ENCODE measurements at places on chromosomes 16 and 17. TPM values are rescaled to one million over a fixed set of nuclear protein-coding genes. Genes with fewer than 3 reads are reported as not detected.
A peak's percentile ranks its signal among the peaks of the same experiment; 100 is the strongest.

- DNase-seq: no peak
Observed at GRCh38 chr17:66383333-66383732, 80.9 kb downstream of the PRKCA start.

DNA sequence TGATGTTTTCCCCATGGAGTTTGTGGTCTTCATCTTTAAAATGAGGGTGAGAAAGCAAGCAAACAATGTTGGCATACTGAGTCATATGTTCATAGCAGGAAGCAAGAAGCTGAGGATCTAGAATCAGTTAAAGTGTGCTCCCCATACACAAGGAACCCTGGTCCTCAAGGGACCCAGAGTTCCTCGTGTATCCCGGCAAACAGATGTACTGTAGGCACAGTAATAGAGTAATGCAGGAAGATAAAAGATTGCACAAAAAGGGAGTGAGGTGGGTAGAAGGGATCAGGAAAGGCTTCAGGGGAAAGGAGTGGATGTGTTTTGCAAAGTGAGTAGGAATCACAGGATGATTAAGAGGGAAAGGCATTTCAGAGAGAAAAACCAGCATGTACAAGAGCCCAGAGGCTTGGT is 412.3 kb upstream of the CDH11 start:
- no peak for DNase-seq

DNA sequence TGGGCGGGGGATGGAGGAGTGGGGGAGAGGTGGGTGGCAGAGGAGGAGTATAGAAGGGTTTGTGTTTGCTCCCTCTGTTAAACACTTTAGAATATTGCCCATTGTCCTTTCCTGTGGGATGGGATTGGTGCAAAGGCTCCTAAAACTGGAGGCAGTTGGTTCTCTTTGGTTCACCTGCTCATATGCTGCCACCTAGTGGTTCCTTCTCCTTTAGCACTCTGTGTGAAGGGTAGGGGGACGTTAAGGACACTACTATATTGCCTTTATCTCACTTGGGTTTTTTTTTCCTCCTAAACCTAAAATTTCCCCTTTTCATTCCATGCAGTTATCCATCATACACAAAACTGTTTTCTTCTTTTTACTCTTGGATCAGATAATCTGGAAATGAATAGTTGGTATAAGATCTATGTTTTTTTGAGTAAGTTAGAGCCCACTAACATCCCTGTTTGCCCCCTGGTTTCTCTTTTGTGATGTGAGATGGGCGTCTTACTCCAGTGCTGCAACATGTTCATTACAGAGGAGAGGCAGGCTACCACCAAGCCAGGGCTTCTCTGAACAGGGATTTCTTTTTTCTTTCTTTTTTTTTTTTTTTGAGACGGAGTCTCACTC is 23.8 kb downstream of the SNX11 start:
- DNase-seq: peak; percentile 87

DNA sequence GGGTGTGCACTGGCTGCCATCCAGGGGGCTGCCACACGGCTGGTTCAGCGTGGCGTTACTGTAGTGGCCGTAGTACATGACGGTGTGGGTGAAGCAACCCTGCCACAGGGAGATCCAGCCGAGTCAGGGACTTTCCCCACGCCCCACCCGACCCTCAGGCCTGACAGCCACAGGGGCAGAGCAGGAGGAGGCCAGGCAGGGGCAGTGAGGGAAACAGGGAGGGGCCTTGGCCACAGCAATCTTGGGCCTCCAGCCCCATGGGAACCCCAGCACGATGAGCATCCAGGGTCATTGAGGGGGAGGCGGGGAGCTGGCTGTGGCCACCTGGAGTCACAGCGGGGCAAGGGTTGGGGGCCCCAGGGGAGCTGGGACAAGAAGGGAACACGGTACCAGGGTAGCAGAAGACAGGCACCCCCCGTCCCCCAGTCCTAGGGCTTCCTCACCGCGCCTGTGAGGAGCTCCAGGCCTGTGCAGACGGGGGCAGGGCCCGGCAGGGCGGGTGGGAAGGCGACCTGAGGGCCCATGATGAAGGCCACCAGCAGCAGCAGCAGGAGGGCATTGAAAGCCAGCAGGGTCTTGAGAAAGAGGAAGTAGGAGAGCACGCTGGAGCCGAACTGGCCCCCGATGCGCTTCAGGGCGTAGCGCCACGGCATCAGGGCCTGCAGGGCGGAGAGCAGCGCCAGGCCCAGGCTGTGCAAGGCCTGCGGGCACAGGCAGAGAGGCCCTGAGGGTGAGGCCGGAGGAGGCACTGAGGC is 4.3 kb downstream of the TMC6 start:
- no peak for DNase-seq

DNA sequence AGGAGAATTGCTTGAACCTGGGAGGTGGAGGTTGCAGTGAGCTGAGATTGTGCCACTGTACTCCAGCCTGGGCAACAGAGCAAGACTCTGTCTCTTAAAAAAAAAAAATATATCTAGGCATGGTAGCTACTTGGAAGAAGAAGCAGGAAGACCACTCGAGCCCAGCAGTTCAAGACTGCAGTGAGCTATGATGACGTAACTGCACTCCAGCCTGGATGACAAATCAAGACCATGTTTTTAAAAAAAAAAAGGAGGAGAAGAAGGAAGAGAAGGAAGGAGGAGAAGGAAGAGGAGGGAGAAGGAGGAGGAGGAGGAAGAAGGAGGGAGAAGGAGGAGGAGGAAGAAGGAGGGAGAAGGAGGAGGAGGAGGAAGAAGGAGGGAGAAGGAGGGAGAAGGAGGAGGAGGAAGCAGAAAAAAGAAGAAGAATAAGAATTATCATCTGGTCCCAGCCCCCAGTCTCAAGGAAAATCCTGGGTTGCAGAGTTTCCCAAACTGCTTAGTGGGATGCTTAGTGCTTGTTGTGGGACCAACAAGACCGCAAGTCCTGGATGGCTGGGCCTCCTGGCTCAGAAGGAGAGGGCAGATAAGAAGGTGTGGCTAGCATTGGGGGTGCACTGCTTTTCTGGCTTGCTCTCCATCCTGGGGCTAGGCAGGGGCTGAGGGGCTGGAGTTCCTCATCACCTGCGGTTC is 3.7 kb upstream of the DRC7 start:
- no peak for DNase-seq

Gene FLOT2
- 55.6 TPM for total RNA-seq

Gene TMEM88
- total RNA-seq: 0.43 TPM

Measured in HT-29 (cell line).